Fibroblast of villous mesenchyme (primary cell): ENCODE measurements at places on chromosomes 3 and 15.

DNA sequence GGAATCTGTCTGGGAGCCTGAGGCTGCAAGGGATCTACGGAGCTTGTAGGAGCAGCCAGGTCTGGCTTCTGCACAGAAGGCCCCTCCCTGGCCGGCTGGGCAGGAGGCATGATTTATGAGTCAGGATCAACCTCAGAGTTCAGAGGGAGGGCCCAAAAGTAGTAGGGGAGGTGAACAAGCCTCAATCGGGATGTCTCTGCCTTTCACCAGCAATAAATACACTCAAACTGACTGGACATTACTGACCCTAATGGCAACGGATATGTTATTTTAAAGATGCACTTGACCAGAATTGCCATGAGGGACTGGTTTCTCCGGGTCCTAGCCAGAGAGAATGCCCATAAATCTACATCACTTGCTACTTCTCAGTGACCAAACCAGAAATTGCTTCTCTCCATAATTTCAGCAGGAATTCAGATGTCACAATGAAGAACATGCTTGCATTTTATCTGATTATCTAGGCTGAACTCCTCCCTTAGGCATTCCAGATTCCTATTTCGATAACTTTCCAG lies 109.6 kb upstream of the LMOD3 start:
- peak; percentile 73 for DNase-seq

- no peak for DNase-seq
Observed at GRCh38 chr3:129045675-129046036, 14.9 kb upstream of the GP9 start.

DNA sequence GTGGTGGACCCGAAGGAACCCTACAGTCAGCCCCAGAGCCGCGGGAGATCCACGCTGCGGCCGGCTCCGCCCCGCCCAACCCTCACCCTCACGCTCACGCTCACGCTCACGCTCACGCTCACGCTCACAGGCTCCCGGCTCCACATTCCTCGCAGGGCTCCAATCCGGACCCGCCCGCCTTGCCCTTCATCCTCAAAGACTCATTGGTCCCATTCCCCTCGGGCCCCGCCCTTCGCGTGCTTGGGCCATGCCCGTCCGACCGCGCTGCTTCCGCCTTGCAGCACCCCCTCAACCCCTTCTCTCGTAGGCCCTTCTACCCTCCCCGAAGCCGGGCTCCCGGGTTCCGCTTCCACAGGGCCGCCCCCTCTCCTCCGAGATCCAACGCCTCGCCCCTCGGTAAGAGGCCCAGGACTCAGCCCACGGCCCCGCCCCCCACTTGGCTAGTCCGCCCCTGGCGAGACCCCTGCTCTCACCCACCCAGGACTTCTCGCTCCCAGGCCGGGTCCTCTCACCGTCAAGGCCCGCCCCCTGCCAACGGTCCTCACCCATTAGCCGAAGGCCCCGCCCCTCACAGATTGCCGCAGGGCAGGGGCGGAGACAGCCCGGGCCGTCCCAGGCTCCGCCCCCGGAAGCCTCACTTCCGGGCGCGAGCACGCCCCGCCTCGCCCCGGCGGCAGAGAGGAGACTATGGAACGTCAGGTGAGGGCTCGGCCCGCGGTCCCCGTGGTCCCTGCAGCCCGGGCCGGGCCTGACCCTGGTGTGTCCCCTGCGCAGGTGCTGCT lies at the start of gene APEH:
TSS of gene APEH (plus strand) at position 637 of the 782 bp plus-strand sequence. CDS start at position 688, 51 bp downstream.
- DNase-seq = peak; percentile 95

DNA sequence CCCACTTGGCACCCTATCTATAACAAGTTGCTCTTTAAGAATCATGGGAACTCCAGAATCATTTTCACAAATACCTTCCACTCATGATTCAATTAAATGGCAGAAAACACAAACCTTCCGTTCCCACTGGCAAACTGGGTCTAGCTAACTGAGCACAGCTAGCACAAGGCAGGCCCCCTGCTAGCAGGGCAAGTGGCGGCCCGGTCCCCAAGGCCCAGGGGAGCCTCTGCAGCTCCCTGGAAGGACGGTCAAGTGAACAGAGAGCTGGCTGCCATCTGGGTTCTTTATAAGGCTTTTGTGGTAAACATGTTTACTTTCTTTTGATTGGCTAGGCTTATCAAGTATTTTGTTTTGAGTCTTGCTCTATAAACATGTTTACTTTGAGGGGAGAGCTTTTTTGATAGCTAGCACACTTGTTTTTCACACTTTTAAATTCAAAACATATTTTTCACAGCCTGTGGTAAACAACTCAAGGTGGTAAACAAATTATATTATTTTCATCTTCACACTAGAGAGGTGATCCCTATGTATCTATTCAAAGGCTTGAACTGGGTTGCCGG lies 81.4 kb downstream of the FOXP1 start:
- DNase-seq = no peak

DNA sequence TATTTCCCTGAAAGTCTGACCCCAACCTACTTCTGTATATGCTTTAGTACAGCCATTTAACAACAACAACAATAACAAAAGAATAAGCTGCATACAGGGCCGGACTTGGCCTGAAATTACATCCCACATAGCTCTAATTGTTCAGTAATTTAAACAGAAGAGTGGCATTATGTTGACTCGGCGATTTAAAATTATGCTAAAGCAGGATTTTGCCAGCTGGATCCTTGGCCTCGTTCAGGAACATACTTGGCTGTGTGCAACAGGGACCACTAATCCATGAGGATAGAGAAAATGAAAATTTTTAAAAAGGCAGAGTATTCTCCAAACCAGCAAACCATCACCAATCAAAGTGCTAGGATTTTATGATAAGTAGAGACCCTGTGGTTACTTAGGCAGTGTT lies 433.1 kb upstream of the RBMS3 start:
- DNase-seq = no peak

GRCh38 chr15:48625126-48625525 lies 20.4 kb downstream of the FBN1 start:
- DNase-seq = no peak

DNA sequence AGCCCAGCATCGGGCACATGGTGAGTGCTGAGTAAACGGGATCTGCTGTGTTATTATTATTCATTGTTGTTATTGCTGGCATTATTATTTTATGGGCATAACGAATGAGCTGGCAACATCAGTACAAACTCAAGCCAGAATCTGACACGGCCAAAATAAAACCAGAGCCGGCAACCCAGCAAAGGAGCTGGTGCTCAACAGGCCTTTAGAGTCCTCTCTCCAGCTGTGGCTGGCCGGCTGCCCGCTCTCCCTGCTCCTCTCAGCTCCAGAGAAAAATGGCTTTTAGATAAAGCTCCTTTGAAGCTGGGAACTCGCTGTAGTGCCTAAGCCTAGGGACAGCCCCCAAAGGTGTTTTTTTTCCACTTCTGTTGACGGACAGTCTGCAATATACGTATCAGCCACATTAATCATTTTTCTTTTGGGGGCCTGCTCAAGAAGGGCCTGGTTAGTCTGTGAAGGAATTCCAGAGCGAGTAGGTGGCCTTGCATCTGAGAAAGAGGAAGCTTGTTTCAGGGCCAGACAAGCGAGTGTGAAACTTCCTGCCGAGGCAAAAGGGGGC lies 193.9 kb upstream of the UBE2E1 start:
- DNase-seq = peak; percentile 52

- no peak for DNase-seq
Observed at GRCh38 chr3:79930196-79930595, 162.4 kb upstream of the ROBO1 start.
